ENCODE measurements at places on chromosomes 3 and 15.

GRCh38 chr3:186624598-186624997 is 11.7 kb downstream of the AHSG start:
- no peak for DNase-seq

DNA sequence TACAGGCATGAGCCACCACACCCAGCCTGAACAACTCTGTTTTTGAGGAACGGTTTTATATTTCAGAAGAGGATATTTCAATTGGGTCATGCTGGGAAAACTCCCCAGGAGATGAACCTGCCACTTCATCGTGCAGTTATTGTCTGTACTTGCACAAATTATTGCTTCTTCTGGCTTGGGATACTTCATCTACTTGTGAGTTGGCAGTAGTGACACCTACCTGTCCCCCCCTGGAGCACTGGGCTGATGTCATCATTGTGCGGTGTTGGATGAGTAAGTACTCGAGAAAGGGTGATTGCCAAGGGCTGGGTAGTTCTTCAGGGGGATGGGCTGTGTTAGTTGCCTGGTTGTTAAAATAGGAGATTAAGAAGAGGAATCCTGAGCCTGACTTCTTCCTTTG is 85.1 kb upstream of the SAMMSON start:
- no peak for DNase-seq

DNA sequence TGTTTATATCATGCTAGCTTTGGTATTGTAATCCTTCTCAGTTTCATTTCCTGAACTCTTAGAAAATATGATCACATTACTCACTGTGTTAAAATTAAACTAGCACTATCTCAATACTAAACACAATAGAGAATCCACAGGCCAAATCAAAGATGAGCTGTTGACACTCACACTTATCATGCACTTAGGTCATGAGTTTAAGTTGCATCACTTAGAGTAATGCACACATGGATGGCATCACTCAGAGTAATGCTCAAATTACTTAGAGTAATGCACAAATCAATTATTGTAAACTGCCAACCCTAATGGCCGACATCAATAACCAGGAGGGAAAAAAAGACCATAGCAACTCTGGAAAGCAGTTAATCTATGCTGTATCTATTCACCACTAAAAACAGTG is 40.0 kb upstream of the MCF2L2 start:
- DNase-seq: no peak

- no peak for DNase-seq
Observed at GRCh38 chr3:50417637-50418033, 58.3 kb upstream of the TMEM115 start.
